ENCODE measurements at places on chromosomes 4 and X.

- no peak for DNase-seq
Measured at GRCh38 chr4:81562093-81562492, 90.4 kb upstream of the RASGEF1B start.

- no peak for DNase-seq
Measured at GRCh38 chrX:70264784-70265183, 3.4 kb upstream of the ARR3 start.

GRCh38 chrX:37453821-37454220, 104.7 kb downstream of the PRRG1 start:
- no peak for DNase-seq

GRCh38 chr4:27720010-27720766, 859.5 kb downstream of the STIM2 start:
- no peak for DNase-seq

DNA sequence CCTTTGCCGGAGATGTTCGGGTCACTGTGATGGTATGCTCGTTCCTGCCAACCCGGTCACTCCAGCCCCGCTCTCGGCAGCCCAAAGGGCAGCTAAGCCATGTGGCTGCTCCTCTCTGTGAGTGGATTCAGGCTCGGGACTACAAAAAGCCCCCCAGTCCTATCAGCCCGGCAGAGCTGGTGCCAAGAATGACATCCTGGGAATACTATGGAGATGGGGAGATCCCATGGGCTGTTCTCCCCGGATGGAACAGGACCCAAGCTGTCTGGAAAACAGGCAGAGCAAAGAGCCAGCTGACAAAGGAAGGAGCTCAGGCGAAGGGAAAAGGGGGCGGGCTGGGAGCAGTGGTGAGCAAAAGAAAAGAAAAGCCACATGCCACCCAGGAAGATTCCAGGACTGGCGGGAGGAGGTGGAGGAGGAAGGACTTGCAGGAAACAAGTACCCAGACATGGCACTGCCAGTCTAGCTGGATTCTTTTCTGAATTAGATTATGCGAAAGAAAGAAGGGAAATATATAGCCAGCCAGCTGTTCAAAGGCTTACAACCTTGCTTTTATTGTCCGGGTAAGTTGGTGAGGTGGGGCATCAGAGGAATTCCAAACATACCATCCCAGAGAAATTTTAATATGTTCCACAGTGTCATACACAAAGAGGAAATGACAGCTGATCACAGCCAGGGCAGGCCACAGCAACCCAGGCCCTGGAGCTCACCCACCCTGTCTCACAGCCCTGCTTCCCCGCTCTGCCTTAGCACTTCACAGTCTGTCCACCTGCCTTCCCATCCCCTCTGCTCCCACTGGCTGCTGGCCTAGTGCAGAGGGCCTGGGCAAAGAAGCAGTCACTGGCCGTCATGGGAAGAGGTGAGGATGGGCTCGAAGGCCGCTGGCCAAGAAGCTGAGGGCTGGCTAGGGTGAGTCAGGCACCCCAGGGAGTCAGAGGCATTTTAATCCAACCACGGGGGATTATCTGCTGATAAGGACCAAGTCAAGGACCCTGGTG, 3.4 kb downstream of the NDP start:
- no peak for DNase-seq

DNA sequence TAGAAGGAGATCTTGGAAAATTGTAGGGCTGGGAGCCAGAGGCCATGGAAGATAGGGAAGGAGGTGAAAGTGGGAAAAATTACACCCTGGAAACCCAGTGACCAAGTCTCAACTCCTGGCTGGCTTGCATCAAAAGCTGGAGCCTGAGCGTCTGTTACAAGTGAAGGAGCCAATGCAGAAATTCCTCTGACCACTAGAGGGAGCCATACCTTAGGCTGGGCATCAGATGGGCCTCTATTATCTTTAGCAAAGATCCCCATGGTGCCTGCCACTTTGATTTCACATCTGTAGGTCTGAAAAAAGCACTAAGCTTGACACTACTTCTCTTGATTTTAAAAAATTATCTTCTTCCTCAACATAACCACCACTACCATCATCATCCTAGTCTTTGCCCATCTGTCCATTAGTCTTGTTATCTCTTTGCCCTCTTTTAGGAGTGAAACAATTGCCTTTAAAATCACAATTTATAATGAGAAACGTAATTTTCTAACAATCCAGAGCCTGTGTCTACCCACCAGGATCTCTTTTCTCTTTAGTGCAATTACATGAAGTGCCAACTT, 62.9 kb downstream of the ANAPC4 start:
- DNase-seq = peak; percentile 53

DNA sequence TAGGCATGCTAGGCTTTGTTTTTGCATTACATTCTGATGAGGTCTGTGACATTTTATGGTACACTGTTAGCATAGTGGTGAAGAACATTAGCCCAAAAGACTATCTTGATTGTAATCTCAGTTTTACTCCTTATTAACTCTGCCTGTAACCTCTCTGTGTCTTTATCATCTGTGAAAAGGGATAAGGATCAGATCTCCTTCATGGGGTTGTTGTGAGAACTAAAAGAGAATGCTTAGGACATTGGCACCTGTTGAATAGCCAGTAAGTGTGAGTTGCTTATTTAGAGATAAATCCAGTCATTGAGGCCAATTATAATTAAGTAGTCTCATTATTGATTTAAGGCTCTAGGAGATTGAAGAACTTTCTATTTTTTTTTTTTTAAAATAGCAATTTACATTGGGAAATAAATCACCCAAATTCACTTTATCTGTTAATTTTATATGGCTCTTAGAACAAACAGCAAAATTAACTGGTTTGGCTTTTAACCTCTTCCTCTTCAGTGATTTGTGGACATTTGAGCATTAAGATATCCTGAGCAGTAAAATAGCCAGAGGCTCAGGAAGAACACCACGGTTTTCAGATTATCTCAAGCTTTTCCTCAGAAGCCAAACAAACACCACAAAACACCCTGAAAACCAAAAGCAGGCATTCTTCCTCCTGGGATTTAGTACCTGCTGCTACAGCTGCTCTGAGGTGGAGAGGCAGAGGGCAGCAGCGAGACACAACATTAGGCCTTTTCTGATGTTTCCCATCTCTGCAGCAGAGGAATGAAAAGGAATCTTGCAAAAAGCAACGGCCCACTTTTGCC, 192.9 kb downstream of the ARHGAP10 start:
- DNase-seq = no peak

GRCh38 chr4:76194325-76194724, 19.3 kb downstream of the SCARB2 start:
- DNase-seq = no peak

DNA sequence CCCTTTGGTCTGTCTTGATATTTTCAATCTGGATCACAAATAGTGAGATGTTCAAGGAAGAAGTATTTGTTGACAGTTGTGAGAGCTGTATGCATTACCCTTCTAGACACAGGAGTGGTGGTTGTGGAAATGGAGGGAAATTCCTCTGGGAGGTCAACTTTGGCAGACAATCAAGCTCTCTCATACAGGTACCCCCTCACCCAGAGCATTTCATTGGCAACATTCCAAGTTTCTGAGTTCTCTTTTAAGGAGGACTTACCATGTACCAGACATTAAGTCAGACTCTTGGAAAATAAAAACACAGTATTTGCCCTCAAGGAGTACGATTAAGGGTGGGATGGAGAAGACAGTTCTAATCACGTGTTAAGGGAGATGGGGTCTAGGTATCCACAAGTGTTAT, 45.3 kb downstream of the KLHL15 start:
- DNase-seq = no peak

DNA sequence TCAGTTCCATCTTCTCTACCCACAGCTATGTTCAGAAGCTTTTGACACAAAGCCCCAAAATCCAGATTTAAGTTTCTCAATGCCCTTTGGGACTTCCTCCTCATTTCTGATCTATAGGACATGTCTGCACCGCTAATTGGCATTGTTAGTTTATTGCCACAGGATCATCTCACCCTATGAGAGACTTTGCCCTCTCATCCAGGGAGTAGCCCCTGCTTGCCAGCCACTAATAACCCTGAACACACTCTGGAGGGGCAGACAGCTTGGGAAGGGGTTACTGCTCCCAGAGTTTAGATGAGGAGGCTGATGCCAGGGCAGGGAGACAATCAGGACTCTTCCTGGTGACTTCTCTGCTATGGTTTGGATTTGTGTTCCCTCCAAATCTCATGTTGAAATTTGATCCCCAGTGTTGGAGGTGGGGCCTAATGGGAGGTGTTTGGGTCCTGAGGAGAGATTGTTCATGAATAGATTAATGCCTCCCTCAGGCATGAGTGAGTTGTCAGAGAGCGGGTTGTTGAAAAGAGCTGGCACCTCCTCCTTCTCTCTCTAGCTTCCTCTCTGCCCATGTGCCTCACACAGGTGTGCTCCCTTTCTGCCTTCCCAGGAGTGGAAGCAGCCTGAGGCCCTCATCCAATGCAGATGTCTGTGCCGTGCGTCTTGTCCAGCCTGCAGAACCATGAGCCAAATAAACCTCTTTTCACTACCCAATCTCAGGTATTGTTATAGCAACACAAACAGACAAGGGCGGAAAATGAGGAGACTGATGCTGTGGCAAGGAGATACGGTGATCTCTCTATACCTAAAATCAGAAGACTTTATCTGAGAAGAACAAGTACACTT, 3.6 kb upstream of the SCARB2 start:
- DNase-seq = no peak

- DNase-seq = peak; percentile 48
Measured at GRCh38 chr4:54230484-54231418, 1.7 kb downstream of the PDGFRA start.

DNA sequence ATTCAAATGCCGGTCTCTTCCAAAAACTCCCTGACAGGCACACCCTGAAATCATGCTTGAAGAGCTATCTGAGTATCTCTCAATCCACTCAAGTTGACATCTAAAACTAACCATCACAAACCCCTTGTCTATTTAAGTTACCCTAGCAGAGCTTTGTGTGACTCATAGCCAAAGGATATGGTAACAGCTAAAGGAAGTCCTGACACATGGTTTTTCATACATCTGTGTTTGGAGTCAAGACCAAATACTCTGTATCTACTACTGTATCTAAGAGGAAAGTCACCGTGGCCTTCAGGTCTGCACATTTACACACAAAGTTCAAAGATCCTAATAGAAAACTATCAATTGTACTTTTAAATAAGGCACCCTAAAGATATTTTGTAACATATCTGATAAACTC, 239.6 kb upstream of the VCX start:
- no peak for DNase-seq

DNA sequence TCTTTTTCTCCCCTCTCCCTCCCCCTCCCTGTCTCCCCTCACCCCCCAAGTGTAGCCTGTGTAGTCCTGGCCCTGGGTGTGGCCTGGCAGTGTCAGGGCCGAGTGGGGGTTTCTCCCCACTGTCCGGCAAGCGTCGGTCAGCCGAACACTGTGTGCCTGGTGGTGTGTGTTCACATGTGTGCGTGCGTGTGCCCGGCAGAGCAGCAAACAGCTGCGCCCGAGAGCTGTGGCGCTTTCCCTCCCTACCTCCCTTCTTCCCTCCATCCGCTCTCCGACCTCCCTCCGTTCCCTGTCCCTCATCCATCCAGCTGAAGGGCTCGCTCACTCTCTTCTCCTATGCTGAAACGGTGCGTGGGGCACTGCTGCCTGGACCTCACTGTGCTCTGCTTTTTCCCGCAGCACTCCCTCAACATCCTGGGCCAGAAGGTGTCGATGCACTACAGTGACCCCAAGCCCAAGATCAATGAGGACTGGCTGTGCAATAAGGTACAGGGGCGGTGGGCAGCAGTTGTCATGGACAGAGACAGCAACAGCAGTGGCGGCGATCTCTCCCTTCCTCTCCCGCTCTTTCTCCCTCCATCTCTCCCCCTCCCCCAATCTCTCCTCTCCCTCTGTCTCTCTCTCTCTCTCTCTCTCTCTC, 17.4 kb upstream of the UBA1 start:
- DNase-seq = peak; percentile 72

DNA sequence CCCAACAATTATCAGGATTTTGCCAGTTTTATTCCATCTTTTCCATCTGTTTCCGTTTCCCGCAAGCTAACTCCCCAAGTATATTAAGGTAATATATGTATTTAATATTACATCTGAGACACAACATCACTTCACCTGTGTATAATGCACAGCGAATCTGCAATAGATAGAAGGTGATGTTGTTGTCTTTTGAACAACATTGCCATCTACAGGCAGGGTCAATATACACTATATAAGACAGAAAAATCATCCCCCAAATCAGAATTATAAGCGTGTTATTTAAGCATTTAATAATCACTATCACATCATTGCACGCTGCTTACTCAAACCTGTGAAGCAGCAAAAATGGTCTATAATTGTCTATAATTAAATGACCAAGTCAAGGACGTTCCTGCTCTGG, 1115.5 kb downstream of the NLGN4X start:
- DNase-seq = no peak

DNA sequence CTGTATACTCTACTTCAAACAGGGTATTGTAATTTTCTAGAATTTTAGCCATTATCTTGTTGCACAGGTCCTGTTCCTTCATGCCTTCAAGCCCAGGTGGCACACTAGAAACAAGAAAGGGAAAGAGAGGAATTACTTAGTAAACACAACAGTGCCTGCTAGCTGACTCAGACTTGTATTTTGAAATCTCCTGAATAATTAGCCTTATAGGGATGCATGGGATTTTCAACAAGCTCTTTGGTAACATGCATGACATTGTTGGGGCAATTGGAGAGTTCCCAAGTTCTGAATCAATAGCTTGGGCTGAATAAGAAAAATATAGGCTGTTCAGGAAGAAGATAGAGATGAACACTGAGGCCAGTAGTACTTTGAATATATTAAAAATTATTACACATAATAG, 118.8 kb downstream of the FAM13A start:
- DNase-seq = no peak

DNA sequence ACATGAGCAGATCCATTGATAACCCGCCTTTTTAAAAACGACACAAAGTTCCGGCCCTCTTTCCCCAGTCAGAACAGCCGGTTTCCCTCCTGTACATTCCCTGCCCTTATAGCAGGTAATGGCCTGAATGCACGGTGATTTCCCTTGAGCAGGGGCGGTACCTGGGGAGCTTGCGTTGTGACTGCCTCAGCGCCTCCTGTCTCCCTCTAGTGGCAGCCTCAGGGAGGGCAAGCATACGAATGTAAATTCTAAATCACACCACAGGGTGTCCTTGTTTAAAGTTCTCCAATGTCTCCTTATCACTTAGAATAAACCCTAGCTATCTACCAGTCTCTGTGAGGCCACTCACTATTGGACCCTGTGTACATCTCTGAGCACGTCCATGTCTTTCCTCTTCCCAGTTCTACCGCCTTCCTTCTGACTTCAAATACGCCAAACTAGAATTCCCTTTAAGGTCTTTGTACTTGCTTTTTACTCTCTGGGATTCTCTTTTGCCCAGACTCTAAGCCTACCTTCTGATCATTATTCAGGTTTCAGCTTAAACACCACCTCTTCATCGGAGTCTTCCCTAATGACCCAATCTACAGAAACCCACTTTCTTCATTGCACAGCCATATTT, 18.4 kb upstream of the LDB2 start:
- DNase-seq = no peak

GRCh38 chr4:57148177-57148576, 38.0 kb upstream of the IGFBP7 start:
- no peak for DNase-seq

GRCh38 chr4:20682853-20683252, 17.4 kb upstream of the PACRGL start:
- no peak for DNase-seq

- DNase-seq = peak; percentile 91
Measured at GRCh38 chr4:54217642-54218495, 11.2 kb upstream of the PDGFRA start.
